ENCODE measurements at places on chromosomes 2 and 18. TPM values are rescaled to one million over a fixed set of nuclear protein-coding genes. Genes with fewer than 3 reads are reported as not detected.

Gene CCDC85A
- total RNA-seq, result 16.4 TPM

DNA sequence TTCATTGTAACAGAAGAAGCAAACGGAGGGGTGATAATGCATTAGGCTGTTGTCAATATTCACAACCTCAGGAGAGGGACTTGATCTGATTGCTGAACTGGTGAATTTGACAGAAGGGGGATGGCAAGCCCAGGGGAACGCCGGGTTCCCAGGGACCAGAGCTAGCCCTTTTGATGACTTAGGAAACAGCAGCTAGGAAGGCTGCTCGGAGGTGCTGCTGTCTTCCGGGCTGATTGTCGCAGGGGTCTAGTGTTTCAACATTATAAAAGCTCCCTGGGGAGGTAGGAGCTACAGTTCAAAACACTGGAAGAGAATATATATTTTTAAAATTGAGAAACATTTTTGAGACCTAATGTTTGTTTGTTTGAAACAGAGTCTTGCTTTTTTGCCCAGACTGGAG is 47.3 kb downstream of the CD8B2 start:
- no peak for DNase-seq

DNA sequence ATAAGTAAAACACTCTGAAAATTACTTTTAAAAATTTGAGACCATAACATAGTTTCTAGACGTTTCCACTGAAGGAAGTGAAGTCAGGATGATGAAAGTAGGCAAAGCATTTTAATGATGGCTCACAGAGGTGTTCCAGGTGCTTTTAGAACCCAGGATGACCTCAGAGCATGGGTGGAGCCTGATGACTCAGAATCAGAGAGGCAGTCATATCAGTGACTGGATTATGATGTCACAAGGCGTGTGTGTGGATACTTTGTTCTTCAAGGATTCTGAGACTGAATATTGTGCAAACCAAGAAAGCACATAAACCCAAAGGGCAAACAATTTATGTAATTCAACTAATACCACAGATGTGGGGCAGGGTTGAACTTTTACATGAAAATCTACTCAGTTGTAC is 208.0 kb upstream of the FBXO11 start:
- DNase-seq, result no peak

Gene COL6A3
- total RNA-seq, result 1.6 TPM

GRCh38 chr2:8472545-8473323 is 209.1 kb upstream of the ID2 start:
- DNase-seq, result no peak

DNA sequence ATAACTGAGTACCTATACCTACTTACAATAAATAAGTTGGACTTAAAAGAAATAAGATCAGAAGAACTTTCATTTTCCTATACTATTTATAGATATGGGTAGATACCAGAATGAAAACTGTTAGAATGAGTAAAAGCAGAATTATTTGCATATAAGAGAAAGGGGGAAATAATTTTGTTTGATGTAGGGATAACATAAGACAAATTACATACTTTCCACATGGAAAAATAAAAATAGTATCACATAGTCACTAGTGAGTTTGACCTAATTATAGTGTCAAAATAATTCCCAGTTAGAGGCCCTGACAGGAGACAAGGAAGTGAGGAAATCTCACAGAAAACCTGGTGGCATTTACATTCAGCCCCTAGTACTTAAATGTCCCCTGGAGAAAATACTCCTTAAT is 28.6 kb downstream of the KCMF1 start:
- no peak for DNase-seq

DNA sequence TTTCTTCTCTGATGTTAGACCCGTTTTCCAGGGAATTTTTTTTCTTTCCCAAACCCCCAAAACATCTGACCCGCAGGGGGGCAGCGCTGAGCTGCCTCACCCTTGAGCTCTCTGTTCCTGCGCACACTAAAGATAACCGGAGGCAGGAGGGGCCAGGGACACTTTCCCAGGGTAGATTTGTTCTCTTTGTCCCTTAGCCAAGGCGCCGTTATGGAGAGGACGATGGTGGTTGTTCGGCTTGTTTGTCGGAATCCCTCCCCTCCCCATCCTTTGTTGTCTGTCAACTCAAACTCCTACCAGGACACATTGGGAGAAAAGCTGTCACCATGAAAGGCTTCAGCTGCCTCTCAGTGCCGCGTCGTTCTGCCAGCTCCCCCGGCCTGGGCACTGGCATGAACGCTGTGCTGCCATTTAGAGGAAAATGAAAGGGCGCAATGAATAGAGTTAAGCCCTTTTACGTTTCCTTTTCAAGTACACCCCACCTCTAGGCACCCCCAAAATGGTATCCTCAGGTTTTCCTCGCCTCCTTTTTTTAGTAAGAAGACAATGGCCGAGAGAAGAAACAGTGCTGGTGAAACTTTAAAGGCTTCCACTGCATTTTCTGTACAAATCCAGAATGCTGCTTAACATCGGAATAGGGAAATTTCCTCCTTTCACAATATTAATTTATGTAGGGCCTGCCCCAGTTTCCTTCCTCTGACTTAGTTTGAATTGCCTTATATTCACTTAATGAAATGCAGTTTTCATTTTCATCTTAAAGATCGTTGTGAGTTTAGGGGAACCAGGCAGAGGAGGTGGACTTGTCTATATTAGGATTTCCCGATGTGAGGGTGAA is 62.1 kb downstream of the RND3 start:
- peak; percentile 24 for DNase-seq

Gene YPEL5
- total RNA-seq, result 120 TPM
